Activated CD4-positive, alpha-beta T cell treated with anti-CD3 and anti-CD28 coated beads for 48 hours (primary cell): ENCODE measurements at places on chromosomes 3 and 15.

GRCh38 chr15:71753346-71753745 is 57.0 kb upstream of the NR2E3 start:
- no peak for DNase-seq

- DNase-seq = no peak
Observed at GRCh38 chr3:171792531-171792930, 17.8 kb downstream of the PLD1 start.

GRCh38 chr3:99541181-99541580 is 97.2 kb upstream of the COL8A1 start:
- no peak for DNase-seq

GRCh38 chr3:192907784-192908183 is 9.9 kb downstream of the MB21D2 start:
- no peak for DNase-seq

DNA sequence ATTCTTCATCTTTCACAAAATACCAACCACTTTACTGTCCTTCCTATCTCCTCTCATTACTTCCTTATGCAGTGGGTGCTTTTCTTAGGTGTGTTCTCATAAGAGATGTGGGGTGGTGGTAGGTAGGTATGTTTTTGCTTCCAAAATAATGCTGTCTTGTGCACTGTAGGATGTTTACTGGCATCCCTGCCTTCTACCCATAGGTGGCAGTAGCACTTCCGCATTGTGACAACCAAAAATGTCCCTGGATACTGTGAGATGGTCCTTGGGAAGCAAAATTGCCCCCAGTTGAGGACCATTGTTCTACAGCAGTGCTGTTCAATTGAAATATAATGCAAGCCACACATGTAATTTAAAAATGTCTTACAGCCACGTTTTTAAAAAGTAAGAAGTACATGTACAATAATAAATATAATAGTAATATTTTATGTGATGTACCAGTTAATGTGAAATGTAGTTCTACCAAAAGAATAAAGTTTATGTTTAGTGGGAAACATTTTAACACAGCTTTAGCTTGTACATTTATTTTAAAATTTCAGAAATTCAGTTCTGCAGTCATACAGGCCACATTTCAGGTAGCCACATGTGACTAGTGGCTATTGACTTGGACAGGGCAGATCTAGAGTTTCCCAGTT is 75.2 kb downstream of the NEO1 start:
- peak; percentile 49 for DNase-seq

- DNase-seq = no peak
Observed at GRCh38 chr3:181212271-181212670, 222.7 kb upstream of the DNAJC19 start.

GRCh38 chr3:20099060-20099459 is 58.8 kb downstream of the KAT2B start:
- DNase-seq = no peak

GRCh38 chr3:171345107-171345843 is 114.9 kb downstream of the TNIK start:
- no peak for DNase-seq

DNA sequence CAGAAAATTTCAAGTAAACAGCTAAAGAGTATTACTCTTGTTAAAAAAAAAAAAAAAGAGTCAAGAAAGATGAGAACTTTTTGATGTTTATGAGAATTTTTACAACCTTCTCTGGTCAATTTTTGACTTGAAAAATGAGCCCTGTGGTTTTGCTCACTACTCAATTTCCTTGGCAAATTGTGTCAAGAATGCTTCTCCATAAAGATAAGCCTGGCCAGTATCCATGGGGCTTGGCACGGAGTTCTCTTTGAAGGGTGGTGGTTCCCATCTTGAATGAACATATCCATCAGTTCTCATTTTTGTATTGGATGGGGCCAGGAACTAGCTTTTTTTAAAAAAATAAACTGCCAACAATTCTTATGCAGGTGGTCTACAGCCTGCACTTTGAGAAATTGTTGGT is 179.9 kb downstream of the RYR3 start:
- DNase-seq = no peak

- no peak for DNase-seq
Observed at GRCh38 chr3:42601896-42602581, 1.6 kb downstream of the NKTR start.

GRCh38 chr3:195813916-195814640 is 2.3 kb upstream of the MUC4 start:
- DNase-seq = no peak

DNA sequence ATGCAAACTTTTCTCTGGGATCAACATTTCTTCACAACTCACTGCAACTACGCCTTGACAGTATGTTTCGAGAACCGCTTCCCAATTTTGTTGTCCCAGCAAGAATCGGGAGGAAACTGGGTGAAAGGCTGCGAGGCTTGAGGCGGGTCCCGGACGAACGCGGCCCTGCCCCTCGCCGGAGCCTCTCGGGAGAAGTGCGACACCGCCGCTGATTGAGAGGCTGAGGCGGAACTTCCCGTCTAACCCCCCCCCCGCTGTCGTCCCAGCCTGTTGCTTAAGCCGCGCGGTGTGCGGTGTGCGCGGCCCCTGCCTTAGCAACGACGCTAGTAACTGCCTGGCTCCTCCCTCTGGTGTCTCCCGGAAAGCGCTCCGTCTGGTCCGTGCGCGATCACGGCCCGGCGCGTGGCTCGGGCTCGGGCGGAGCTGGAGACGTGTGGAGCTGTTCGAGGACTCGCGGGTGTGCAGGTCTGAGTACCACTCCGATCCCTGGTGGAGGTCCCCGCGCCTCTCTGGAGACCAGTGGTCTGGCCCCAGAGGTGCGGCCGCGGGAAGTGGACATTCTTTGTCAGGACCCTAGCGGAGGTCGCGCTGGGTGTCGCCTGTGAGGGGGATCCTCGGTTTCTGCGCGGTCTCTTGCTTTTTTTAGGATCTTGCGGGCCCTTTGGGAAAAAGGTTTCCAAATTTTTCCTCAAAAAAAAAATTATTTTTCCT is at the start of the genes DTWD1 and FAM227B:
TSS of gene DTWD1 (plus strand) at position 391 of the 711 bp plus-strand sequence. CDS start 4,120 bp downstream, outside the sequence.
TSS of gene FAM227B (minus strand) at position 161 of the 711 bp plus-strand sequence. CDS start 5,647 bp downstream, outside the sequence.
- DNase-seq = peak; percentile 94

GRCh38 chr15:85475317-85475701 is 94.9 kb downstream of the AKAP13 start:
- DNase-seq = no peak

- no peak for DNase-seq
Observed at GRCh38 chr3:17852217-17852616, 109.8 kb upstream of the TBC1D5 start.

GRCh38 chr15:63497642-63498467 is 6.5 kb upstream of the USP3 start:
- DNase-seq = peak; percentile 64
